ENCODE measurements at places on chromosomes 7 and 10.

- DNase-seq = no peak
These were observed 120.8 kb downstream of the INHBA start for GRCh38 chr7:41582116-41582515.

- DNase-seq = no peak
These were observed 39.2 kb downstream of the CH25H start for GRCh38 chr10:89167915-89168314.

DNA sequence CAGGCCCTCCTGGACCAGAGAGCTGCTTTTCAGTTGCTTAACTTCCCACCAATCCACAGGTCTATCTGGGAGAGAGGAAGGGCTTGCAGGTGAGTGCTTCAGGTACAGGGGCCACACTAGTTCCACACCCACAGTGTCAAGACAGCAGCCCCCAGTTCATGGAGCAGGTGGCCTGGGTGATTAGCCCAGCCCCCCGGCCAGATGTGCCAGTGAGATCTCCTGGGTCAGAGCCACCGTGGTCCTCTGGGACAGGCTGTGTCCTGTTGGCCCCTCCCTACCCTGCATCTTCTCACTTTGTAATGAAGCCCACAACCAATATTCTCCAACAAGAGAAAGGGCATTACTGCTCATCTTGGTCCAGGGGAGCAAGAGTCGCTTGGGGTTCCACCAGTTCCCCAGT is 30.6 kb downstream of the DRGX start:
- no peak for DNase-seq

- DNase-seq = no peak
These were observed 63.1 kb upstream of the MEOX2 start for GRCh38 chr7:15749631-15750030.

- DNase-seq = no peak
These were observed 40.9 kb upstream of the PLXDC2 start for GRCh38 chr10:19775296-19775695.

GRCh38 chr7:103914147-103914899 is 75.1 kb downstream of the RELN start:
- no peak for DNase-seq

- DNase-seq = no peak
These were observed 8.2 kb downstream of the YME1L1 start for GRCh38 chr10:27145937-27146336.

DNA sequence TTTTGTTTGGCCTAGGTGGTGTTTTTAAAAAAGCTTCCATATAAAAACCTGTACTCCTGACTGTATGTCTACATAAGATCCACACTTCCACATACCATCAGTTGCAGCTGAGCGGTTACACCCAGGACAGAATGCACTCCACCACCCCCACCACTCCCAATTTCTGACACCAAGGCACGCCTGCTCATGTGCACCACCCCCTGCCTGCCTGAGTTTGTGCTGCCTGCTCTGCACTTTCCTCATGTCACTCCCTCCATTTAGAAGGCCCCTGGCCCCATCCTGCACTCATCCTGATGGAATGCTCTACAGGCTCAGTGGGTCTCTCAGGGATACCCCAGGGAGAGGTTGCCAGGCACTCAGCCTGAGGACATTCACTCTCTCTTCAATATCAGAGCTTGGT is 6.5 kb downstream of the VPS41 start:
- no peak for DNase-seq

- DNase-seq = no peak
These were observed 230.8 kb downstream of the SKAP2 start for GRCh38 chr7:26633557-26633956.

DNA sequence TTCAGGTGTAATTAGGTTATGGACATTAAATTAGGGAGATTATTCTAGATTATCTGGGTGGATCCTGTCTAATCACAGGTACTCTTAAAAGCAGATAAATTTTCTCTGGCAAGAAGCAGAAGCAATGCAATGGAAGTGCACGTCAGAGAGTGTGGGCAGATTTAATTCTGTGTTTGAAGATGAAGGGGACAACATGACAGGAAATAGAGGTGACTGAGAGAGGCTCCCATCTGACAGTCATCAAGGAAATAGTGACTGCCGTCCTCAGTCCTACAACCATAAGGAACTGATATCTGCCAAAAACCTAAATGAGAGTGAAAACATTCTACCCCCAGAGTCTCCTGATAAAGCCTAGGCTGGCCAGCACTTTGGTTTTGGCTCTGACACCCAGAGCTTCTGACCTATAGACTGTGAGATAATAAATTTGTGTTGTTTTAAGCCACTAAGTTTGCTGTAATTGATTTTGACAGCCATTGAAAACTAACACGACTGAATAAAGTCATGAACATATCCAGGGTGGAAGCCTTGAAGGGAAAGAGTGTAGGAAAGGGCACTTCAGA is 30.5 kb upstream of the DDX50 start:
- DNase-seq = no peak

DNA sequence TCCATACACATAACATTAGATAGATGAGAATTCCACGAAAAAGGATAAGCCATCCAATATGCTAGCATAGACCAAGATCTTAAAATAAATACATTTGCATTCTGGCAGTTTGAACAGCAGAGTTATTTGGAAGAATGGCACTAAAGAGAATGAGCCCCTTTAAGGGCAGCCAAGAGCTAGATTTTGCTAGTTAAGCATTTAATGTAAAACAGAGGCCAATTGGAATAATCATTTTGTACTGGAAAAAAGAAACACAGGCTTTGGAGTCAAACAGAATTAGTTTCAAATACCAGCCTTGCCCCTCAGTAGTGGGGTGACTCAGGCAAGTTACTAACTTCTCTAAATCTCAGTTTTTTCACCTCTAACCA is 56.2 kb downstream of the LRRTM3 start:
- DNase-seq = no peak

DNA sequence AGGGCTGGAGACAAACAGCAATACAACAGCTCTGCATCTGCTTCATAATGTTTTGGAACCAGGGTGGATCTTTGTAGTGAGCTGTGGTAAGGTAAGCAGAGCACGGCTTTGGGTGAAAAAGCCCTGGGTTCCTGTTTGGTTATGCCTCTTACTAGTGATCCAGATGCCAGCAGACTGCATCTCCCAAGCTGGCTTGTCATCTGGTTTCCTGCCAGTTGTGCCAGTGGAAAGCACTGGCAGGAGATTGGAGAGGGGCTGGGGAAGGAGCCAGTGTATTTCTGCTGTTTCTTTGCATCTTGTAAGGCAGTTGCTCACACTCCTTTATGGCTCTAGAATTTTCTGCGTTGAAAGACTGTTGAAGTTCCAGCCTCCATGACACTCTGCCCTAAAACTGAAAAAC is 137.6 kb downstream of the TSPAN12 start:
- DNase-seq = no peak

- DNase-seq = no peak
These were observed 88.6 kb downstream of the VIM start for GRCh38 chr10:17316488-17317170.

DNA sequence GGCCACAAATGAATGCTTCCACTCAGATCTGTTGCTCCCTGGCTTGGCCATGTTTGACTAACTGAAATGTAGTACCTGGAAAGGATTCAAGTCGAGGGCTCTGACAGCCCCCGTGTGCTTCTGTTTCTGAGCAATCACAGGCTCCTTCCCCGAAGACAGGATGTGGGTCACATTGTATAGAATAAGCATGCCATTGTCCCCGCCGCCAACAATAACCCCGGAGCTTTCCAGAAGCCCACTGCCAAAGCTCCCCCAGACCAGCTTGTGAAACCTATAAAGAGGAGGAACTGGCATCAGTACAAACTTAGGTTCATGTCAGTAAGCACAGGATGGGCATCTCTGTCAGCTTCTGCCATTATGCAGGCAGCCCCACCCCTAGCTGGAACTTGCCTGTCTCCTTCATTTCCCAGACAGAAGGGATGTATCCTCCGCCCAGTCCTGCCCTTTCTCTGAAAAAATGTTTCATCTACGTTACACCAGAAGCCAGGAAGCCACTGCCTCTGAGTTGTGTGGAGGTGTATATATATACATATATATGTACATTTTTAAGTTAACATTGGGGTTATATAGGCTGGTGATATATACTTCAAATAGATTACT is 10.3 kb downstream of the SEC31B start:
- DNase-seq = no peak

DNA sequence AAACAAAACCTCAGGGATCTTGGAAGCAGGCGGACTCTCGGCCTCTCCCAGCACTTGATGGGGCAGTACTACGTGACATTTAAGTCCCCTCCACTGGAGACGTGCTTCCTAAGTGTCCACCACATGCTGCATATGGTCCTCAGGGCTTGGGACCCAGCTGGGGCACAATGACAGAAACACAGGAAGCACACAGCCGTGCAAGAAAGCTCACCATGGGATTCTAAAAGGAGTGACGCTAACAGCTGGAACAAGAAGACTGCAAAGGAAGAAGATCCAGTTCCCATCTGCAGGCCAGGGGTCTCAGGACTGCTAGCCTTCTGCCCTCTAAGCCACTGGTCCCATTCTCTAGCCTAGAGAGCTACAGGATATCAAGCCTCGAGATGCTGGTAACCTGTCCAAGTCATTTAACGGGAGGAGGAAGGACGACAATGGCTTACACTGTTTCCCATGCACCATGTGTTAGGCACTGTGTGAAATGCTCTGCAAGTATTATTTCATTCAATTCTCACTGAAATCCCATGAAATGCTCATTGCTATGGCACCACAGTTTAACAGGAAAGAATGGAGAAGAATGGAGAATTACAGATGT is 61.1 kb downstream of the KCNMA1 start:
- no peak for DNase-seq

DNA sequence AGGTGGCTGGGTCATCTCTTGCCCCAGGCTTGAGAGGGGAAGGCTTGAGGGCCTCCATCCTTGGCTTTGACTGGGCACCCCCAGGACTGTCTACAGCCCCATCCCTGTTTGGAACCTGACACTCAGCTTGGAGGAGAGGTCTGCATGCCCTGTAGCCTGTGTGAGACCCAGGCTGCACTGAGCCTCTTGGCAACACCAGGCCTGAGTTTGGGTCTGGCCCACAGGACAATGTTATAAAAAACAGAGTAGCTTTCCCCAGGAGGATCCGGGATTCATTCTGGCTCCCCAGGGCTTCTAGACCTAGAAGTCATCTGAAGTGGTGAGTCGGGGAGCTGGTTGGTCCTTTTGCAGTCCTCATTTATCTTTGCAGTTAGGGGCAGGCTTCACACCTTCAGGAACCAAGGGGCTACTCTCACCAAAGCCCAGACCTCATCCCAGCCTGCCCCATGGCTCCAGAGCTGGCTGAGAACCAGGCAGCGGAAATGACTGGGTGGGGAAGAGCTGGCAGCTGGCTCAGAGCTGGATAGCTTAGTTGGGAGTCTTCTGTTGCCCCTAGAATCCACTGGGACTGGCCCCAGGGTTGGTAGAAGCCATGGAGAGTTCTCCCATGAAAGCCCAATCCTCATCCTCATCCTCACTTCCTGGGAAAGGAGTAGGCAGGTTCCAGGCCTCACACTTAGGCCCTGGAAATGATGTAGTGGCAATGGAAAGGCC is 68.8 kb downstream of the ADCYAP1R1 start:
- no peak for DNase-seq

GRCh38 chr7:131595699-131596098 is 39.3 kb upstream of the PODXL start:
- DNase-seq = no peak

GRCh38 chr7:152979376-152979775 is 219.8 kb downstream of the ACTR3B start:
- no peak for DNase-seq

GRCh38 chr10:127853868-127854768 is 38.6 kb downstream of the CLRN3 start:
- no peak for DNase-seq

DNA sequence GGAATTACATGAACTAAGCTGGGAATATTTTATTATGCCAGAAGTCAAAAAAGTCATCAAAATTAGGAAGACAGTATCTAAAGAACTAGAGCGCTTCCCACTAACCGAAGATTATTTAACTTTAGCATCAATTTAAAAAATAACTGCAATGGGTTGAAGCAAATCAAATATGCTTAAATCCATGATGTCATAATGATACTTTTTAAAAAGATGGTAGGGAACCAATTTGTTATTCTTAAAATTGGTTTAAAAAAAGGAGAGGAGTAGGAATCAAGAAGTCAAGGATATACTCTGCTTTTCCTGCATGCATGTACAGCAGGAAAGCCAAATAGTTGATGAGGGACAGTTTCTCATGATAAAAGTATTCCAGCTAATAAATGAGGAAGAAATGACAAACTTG is 3.2 kb upstream of the ASAH2 start:
- no peak for DNase-seq

DNA sequence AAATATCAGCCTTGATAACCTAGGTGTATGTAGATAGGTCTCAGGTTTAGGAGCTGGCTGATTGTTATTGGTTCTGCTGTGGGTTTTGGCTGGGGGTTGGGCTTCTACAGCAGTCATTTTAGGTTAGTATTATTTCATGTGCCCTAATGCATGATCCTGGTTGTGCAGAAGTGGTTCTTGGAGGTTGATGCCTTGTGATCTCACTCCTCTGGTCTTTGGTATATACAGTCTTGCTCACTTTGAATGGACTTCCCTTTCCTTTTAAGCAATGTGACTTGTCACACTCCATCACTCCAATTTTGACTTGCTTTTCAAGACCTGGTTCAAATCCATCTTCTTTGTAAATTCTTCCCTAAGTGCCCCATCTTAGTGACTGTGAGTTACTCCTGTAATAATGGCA is 188.9 kb downstream of the LRMDA start:
- no peak for DNase-seq

DNA sequence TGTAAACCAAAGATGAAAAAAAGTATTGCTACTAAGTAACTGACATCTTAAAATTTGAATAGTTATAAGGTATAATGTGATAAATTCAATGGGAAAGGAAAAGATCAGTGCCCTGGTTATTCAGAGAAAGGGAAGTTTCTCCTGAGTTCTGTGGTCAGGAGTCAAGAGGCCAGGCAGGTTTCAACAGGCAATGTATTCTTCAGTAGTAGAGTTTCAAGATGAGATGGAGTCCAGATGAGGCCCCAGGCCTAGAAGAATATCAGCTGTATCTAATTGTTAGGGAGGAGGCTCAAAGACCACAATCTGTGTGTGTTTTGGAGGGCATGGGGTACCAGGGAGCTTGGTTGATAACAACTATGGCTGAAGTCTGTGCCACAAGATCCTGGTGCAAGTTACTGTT is 101.4 kb upstream of the DLX6 start:
- no peak for DNase-seq

GRCh38 chr7:45922810-45923209 is 1.7 kb upstream of the IGFBP3 start:
- DNase-seq = no peak

- no peak for DNase-seq
These were observed 77.2 kb downstream of the CH25H start for GRCh38 chr10:89129911-89130310.

DNA sequence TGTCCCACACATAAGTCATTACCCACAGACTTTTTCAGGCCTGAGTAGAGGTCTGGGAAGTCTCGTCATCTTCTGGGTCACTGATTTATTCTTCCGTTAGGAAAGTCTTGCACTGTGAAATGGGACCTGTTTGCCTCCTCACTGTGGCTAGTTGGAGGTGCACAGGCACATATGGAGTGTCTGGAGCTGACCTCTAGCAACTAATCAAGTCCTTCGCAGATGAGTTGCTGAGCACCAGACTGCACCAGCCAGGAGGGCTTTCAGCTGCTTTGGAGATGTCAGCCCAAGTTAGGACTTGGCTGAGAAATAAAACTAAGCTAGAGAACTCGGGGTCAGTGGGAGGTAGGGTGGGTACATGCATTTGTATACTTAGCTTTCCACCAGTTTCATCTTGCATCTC is 578.0 kb downstream of the GRID1 start:
- no peak for DNase-seq

GRCh38 chr7:20197837-20198236 is 19.3 kb downstream of the MACC1 start:
- DNase-seq = no peak

GRCh38 chr10:1643161-1643907 is 94.0 kb downstream of the ADARB2 start:
- no peak for DNase-seq

Measured in NCI-H2107 (cell line).